ENCODE measurements at places on chromosomes 13 and 19.

DNA sequence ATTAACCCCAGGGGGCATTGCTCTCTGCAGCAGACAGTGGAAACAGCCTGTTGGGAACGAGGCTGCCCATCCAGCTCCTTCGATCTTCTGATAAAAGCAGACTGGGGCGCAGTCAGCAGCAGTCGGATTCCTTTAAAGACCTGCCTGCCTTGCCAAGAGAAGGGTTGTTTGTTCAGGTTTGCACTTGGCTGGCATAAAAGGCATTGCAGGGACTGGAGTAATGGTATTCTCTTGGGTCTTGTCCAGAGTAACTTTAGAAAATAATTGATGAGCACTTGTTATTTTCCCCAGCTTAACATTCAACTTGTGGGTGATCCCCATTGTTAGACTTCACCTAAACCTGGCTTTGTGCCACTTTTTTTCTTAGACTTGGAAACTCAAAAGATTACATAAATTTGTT lies 67.3 kb upstream of the SLC10A2 start:
- no peak for DNase-seq
- H3K36me3 ChIP-seq, result no peaks in the 10 kb centered on the region
- no peak overlapping the region for H3K27ac ChIP-seq
- H3K4me3 ChIP-seq, result no peak overlapping the region
- no peaks in the 10 kb centered on the region for H3K27me3 ChIP-seq

DNA sequence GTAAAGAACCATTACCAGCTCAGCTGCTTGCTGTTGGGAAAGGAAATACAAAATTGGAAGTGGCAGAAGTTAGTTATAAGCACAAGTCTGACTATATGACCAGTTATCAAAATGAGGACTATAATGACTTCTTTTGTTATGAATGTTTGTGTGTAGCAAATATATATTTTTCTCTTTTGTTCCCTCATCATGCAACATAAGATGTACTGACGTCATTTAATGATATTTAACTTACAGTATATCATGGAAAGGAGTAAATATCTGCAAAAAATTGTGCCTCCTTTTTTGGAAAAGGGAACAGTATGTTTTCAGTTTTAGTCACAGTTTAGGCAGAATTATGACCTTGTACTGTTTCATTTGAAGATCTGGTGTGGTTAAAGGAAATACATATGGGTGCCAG lies 356.3 kb upstream of the SLITRK5 start:
- no peaks in the 10 kb centered on the region for H3K27me3 ChIP-seq
- no peaks in the 10 kb centered on the region for H3K4me1 ChIP-seq
- no peak for DNase-seq
- no peak overlapping the region for H3K27ac ChIP-seq
- H3K36me3 ChIP-seq, result no peaks in the 10 kb centered on the region

- H3K4me1 ChIP-seq, result no peaks in the 10 kb centered on the region
- DNase-seq, result no peak
- H3K27me3 ChIP-seq, result no peaks in the 10 kb centered on the region
- H3K27ac ChIP-seq, result no peak overlapping the region
Measured at GRCh38 chr13:34864671-34865070, 77.4 kb upstream of the NBEA start.

- no peaks in the 10 kb centered on the region for H3K4me1 ChIP-seq
- H3K27ac ChIP-seq, result no peak overlapping the region
- DNase-seq, result no peak
- no peaks in the 10 kb centered on the region for H3K36me3 ChIP-seq
- no peak overlapping the region for H3K4me3 ChIP-seq
Measured at GRCh38 chr13:61370520-61370919, 45.1 kb downstream of the PCDH20 start.

DNA sequence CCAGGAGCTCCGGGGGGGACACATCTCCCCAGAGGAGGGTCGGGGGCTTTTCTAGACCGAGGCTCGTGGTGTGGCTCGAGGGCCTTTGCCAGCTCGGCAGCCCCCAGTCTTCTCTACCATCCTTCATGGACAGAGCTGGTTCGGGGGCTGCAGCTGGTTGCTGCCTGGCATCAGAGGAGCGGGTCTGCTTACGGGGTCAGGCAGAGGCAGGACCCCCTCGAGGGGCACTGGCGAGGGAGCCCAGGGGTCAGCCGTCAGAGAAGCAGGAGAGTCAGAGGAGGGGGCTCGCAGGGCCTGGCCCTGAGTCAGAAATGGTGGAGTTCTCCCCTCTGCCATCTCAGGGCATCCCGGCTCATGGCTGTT lies 123.5 kb downstream of the KDM4B start:
- H3K27me3 ChIP-seq, result no peaks in the 10 kb centered on the region
- no peaks in the 10 kb centered on the region for H3K4me1 ChIP-seq
- peaks cover 64% of the 10 kb centered on the region for H3K36me3 ChIP-seq
- no peak overlapping the region for H3K4me3 ChIP-seq
- DNase-seq, result no peak

- H3K27me3 ChIP-seq, result no peaks in the 10 kb centered on the region
- H3K4me3 ChIP-seq, result peak within 1 kb of the TSS; percentile 61
- peak within 1 kb of the TSS; percentile 5 for H3K27ac ChIP-seq
- H3K36me3 ChIP-seq, result no peaks in the 10 kb centered on the region
- peaks cover 27% of the 10 kb centered on the region for H3K4me1 ChIP-seq
Measured at GRCh38 chr19:42132030-42132628, at the start of gene POU2F2. POU2F2 (minus strand) TSS chr19:42132446; CDS start chr19:42132411, 35 bp downstream.

DNA sequence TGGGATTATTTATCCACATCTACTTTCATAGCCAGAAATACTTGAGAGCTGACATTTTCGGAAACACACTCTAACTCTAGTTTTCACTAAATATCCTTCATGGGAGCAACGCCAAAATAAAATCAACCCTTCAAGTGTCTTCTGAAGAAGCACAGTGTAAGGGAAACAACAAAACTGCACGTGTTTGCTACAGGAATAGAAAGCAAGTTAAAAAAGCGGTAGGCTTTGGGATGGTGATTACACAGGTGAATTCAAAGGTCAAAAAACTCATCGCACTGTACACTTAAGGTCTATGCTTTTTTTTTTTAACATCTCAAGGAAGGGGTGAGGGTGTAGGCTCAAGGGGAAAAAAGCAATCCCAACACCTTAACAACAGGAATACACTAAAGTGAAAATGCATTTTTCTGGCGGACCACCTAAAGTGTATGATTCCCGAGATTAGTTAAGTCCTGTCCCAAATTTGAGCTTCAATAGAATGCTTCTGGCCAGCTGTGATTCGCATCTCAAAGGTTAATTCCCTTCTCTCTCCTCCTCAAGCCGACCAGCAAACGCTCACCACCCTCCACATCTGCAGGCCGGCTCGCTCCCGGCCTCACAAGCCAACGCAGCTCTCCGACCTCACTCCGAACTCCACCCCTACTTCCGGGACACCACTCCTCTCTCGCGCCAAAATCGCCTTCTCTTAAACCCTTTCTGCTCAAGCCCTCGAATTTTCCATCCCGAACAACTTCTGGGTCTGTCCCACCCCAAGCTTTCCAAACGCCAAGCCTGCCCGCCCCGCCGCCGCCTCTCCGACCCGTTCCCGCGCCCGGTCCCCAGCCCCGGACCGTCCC lies 1.1 kb downstream of the ARGLU1 start:
- no peaks in the 10 kb centered on the region for H3K27me3 ChIP-seq
- peaks cover 58% of the 10 kb centered on the region for H3K4me1 ChIP-seq
- H3K27ac ChIP-seq, result peak overlapping the region; percentile 99
- H3K4me3 ChIP-seq, result peak overlapping the region; percentile 88
- H3K36me3 ChIP-seq, result peaks cover 12% of the 10 kb centered on the region

GRCh38 chr13:29716493-29716892 lies 121.0 kb upstream of the SLC7A1 start:
- H3K36me3 ChIP-seq, result no peaks in the 10 kb centered on the region
- no peak for DNase-seq
- peaks cover 27% of the 10 kb centered on the region for H3K27me3 ChIP-seq
- no peak overlapping the region for H3K4me3 ChIP-seq
- no peaks in the 10 kb centered on the region for H3K4me1 ChIP-seq

DNA sequence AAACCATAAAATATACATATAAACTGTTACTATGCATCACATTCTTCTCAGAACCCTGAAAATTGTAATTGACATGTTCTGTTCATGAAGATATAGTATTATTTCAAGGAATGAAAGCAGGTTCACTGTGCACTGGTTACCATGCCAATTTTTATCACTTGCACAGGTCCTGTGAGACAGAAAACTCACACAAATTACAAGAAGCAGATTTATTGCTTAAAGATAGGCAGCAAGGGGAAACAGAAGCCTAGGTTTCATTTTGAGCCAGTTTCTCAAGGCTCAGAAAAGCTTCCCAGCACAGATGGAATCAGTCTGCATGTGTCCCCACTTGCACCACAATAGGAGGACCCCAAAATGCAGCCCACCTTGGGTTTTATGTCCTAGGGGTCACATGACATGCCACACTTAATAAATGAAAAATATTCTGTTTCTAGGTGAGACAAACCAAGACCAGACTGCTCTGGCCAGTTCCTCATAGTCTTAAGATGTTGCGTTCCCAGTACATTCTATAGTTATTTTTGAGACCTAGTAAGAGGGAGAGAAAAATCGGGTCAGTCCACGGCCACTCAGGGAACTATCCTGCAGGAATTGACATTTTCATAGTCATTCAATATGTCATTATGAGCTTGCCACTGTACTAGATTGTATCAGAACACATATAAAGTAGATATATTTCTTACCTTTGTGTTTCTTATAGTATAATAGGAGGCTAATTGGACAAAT lies 459.1 kb upstream of the ATXN8OS start:
- no peak overlapping the region for H3K27ac ChIP-seq
- H3K27me3 ChIP-seq, result no peaks in the 10 kb centered on the region
- H3K4me1 ChIP-seq, result no peaks in the 10 kb centered on the region

DNA sequence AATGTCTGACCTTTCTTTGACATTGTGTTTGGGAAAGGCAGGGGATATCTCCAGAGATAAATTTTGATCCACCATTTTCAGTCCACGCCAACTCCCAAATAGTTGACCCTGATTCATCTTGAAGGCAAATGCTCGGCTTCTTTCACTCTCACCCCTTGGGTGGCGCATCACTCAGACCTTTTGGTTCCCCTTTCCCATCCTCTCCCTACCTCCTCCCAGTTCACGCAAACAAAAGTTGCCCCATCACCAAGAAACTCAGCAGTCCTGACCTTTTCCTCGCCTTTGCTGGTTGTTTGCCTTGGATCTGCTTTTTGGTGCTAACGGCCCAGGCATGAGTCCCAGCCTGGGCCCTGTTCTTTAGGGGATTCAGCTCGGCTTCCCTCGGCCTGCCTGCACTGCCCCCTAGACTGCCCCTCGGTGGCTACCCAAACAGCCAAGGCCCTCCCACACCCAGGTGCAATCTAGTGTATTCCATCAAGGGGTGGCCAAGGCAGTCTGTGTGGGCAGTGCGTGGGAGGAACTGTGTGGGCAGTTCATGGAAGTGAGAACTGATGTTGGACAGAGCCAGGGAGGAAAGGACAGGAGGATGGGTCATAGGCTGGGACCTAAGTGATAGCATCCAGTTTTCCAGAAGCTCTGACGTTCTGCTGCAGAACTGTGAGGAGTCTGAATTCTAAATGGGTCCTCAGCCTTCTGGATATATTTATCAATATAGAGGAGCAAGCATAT lies 255.7 kb downstream of the DLEU7 start:
- H3K4me3 ChIP-seq, result no peak overlapping the region
- H3K4me1 ChIP-seq, result peaks cover 64% of the 10 kb centered on the region
- DNase-seq, result no peak
- H3K27me3 ChIP-seq, result no peaks in the 10 kb centered on the region
- no peaks in the 10 kb centered on the region for H3K36me3 ChIP-seq
- H3K27ac ChIP-seq, result peak overlapping the region; percentile 77

DNA sequence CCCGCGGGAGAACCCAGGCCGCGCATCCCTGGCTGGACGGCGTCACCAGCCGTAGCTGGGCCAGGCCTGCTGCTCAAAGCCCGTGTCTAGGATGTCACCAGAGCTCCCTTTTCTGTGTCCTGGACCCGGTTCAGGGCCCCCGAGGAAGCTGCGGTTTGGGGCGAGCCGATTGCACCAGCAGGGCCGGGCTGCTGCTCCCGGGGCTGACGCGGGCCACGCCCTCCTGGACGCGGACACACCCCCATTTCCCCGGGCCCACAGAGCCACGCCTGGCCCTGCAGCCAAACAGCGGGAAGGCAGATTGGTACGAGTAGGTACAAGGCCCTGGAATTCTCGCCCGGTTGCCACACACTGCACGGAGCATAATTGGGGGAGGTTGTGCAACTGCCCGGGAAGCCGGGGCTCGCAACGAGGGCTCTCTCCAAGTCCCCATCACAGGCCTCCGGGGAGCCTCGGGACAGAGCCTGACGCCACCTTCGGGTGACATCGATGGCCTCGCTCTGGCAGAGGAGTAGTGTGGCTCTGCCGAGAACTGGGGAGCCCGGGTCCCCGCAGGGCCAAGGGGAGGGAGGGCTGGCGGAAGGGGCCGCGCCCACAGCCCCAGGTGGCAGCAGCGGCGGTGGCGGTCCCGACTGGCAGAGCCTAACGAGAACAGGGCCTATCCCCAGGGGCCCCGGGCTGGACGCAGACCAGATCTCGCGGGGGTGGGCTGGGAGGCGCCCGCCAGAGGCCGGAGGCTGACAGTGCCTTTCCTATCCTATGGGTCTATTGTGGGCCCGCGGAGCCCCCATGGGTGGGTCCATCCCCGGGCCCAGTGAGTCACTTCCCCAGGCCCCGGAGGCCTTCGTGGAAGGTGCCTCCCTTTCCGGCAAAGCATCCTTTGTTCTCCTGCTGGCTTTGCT lies 23.5 kb downstream of the KCTD15 start:
- H3K4me3 ChIP-seq, result no peak overlapping the region
- peak; percentile 53 for DNase-seq
- H3K4me1 ChIP-seq, result no peaks in the 10 kb centered on the region
- H3K36me3 ChIP-seq, result no peaks in the 10 kb centered on the region

DNA sequence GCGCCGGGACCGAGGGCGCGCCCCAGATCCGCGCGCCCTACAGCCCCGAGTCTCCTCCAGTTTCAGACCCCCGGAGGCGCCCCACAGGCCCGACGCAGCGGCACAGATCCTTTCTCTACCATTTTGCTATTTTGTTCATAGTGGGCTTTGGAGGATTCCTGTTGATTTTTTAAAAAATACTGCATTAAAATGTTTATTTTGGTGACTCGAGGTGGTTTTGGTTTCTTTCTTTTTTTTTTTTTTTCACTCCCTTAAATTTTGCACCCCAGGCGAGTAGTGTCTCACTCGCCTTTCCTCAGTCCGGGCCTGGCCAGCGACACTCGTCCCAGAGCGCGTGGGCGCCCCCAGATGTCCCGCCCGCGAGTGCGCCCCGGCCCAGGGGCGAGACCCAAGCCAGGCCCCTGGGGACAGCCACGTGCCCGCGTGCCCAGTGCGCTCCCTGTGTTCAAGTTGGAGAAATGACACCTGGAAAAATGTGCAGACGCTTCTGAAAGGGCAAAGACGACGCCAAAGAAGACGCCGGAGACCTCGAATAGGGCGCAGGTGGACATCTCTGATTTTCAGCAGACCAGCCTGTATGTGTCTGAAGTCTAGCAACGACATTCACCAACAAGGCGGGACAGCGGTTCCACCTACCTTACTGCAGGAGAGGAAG lies 471 bp upstream of the INSR start:
- H3K27me3 ChIP-seq, result no peaks in the 10 kb centered on the region
- peaks cover 20% of the 10 kb centered on the region for H3K4me1 ChIP-seq
- DNase-seq, result peak; percentile 30
- no peaks in the 10 kb centered on the region for H3K36me3 ChIP-seq

Data from DND-41 (cell line).